ENCODE measurements at places on chromosomes 7 and 10. TPM values are rescaled to one million over a fixed set of nuclear protein-coding genes. Genes with fewer than 3 reads are reported as not detected.

WEE2 gene
- 0.16 TPM for total RNA-seq

DNA sequence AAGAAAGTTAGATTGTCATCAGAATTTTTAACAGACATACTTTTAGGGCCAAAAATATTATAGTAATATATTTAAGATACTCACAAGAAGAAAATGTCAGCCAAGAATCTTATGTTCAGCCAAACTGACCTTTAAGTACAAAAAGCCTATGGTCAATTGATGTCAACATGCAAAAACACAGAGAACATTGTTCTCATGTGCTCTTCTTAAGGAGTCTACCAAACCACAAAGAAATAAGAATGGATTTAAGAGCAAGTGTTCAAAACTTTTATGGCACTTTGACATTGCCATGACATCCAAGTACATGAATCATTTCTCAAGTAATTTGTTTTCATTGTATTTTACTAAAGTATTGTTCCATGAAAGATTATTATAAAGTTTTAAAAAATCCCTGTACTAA is 180.4 kb downstream of the TMEM26 start:
- no peak for DNase-seq

DNA sequence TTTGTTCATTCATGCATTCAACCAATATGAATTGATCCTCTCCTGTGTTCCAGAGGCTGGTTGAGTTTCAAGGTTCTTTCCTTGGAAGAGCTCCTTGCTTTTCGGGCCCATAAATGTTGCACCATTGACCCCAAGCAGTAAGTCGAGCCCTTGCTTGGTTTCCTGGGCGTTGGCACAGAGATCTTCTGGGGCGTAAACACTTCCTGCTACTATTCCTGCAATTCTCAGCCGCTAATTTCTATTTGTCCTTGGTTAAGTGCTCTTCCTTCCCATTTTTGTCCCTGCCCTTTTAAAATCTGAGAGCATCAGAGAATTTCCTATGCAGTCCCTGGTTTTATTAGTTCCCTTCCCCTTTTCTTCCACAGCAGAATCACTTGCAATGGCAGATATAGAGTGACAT is 44.1 kb upstream of the ADRB1 start:
- DNase-seq: no peak

CUZD1 gene
- total RNA-seq: 2.8 TPM

DNA sequence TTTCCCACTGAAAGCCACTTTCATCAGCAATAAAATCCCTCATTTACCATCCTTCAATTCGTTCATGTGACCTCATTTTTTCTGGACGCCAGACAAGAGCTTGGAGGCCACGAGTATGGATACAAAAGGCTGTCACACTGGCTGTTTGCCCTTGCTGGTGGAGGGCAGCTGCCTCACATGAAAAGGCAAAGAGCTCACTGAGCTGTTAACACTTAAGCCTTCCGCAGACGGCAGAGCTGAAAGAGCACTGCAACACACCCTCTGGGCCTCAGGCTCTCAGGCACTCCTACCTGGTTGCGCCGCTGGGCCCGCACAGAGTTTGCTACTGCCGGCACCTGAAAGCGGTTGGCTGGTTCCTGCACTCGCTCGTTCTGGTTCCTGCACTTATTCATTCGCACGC is 193.5 kb downstream of the CFTR start:
- DNase-seq: peak; percentile 81

DNA sequence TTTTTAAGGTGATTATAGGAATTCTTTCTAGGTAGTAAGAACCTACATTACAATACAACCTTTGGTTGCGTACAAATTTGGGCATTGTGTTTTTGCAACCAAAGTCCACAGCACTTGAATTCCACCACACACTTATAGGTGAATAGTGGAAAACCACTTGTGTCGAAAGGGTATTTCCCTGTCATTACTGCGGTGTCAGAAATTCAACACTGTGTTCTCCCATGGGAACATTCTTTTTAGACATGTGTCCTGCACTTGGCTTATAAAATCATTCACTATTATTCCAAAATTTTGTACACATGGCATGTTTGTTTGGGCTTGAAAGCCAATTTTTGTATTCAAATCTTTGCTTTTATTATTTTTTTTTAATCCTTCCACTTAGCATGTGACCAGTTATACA is 333.7 kb downstream of the PRPF18 start:
- no peak for DNase-seq

DNA sequence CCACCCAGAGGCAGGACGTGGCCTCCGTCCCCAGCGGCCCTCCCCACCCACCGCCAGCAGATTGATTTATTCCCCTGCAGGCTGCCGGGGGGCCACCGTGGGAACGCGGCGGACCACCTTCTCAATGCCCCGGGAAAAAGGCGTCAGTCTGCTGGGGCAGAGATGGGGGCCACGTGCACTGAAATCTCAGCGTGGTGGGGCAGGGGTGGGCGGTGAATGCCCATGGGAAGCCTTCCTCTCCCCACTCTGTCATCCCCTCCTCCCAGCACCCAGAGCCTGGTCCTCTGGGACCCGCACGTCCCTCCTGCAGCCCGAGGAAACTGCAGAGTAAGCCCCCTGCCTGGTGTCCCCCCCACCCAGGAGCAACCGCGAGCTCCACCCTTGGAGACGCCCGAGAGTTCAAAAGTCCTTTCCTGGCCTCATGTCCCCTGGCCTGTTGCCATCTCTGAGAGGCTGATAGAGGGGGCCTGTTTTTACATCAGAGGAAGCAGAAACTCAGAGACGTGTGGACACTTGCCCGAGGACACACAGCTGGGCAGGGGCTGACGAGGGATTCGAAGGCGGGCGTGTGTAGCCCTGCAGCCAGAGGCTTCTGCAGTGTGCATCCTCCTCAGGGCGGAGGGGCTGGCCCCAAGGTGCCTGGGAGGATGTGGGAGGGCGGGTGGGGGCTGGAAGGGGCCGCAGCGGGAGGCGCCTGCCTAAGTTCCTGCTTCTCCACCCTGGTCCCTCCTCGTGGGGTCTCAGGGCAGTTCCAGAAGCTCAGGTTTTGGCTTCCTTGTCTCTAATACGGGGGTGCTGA is 21.8 kb downstream of the UNCX start:
- no peak for DNase-seq

FAM53B gene
- total RNA-seq: 14.5 TPM

- no peak for DNase-seq
Observed at GRCh38 chr7:47418601-47419309, 163.2 kb downstream of the TNS3 start.

DNA sequence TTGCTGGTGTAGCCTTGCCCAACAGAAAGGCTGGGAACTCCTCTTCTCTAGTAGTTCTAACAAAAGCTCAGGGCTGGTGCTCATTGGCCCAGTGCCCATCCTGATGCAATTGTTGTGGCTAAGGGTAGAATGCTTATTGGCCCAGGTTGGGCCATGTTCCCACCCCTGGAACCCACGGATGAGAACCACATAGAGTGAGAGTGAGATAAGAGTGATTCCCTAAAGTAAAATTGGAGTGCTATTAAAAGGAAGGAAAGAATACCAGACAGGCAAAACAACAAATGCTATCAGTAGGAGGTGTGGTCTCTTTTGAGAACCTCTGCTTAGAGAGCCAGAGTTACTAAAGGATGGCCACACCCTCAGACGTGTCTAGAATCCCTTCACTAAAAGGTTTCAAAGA is 49.2 kb downstream of the LGI1 start:
- DNase-seq: no peak

ACSL5 gene
- total RNA-seq: not detected

DNA sequence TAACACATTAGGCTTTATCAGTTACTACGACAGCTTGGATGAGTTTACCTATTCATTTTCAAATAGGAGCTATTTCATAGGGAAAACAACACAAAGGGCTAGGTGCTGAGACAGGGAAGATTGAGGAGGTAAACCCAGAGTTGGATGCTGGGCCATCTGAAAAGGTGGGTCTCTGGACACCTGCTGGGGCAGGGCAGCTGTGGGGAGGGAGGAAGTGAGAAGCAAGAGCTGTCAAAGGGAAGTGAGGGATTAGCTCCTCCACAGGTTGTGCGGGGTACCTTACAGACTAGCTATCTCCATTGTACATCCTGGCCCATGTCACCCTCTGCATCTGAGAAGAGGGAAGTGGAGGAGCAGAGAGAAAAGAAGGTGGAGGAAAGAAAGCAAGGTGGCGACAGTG is 48.9 kb downstream of the BLNK start:
- DNase-seq: peak; percentile 58

TMEM60 gene
- 23.1 TPM for total RNA-seq
